Activated naive CD4-positive, alpha-beta T cell treated with anti-CD3 and anti-CD28 coated beads for 36 hours (primary cell): ENCODE measurements at places on chromosomes 2 and 18. TPM values are rescaled to one million over a fixed set of nuclear protein-coding genes. Genes with fewer than 3 reads are reported as not detected.

SERPINB3 gene
- not detected for total RNA-seq

LYG1 gene
- 0.36 TPM for total RNA-seq

CKAP2L gene
- total RNA-seq = 49.2 TPM

ASB3 gene
- 17.2 TPM for total RNA-seq

ANKRD30BL gene
- total RNA-seq = not detected

TMEM178A gene
- 0.25 TPM for total RNA-seq

SULT1C4 gene
- total RNA-seq = not detected

POTEF gene
- total RNA-seq = not detected

GORASP2 gene
- 60.2 TPM for total RNA-seq

SP3 gene
- total RNA-seq = 99.7 TPM

SCYGR4 gene
- total RNA-seq = not detected

CTDP1 gene
- total RNA-seq = 29.1 TPM

KCNG3 gene
- 0.30 TPM for total RNA-seq

IFT172 gene
- total RNA-seq = 9.2 TPM

SOCS6 gene
- 0.60 TPM for total RNA-seq

PLEKHH2 gene
- total RNA-seq = 0.72 TPM

PID1 gene
- total RNA-seq = not detected
